Mucosa of descending colon (tissue), 3 donors: ENCODE measurements at places on chromosomes 2 and 18.

GRCh38 chr2:110904116-110904778 lies 171.9 kb downstream of the ACOXL start:
- DNase-seq: peak; percentile 38

DNA sequence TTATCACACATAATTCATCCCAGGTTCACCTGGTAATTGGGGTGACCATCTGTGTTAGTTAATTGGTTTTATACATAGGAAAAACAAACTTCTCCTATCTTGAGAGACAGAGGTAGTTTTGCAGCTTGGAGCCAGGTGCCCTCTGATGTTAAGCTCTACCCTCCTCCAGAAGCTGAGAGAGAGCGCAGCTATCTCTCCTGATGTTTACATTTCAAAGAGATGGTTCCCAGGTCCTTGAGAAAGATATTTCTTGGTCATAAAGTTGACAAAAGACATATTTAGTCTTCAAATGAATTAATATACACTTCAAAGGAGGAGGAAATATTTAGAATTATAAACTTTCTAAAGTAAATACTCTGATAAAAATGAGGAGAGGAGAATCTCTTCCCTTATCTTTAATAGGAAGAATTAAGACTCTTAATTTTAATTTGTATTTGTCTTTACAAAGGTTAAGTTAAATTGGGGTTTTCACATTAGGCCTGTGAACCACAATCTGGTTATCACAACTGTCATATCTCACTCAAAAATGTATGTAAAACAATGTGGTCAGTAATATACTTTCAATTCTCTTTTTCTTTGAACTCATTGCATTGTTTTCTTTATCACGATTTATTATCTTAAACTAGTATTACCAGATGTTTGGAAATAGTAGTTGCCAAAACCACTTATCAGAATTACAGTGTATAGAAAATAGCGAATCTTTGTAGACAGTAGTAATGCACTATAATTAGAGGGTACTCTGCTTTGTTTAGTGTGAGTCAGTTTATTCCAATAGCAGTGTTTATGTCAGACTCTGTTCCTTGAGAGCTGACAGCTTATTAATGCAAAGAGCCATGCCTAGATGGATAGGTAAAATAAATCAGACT lies 26.8 kb downstream of the SERPINB4 start:
- DNase-seq: no peak

GRCh38 chr2:37650548-37651093 lies 20.8 kb downstream of the CDC42EP3 start:
- no peak for DNase-seq

GRCh38 chr2:127726158-127726880 lies 25.0 kb downstream of the SFT2D3 start:
- no peak for DNase-seq

DNA sequence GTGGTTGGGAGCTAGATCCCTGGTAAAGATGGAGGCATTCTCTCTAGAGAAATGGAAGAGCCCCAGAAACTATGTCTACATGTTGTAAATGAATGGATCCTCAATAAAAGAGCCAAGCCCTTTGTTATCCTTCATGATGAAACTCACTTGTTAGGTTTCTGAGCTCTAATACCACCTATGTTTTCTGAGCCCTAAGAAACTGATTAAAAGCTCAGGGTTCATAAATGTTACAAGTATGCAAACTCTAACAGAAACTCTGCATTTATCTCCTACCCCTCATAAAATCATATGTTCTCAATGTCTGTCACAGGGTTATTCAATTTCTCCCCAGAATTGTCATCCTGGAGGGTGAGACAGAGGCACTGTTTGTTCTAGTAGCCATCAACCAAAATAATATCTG lies 18.0 kb upstream of the HNMT start:
- no peak for DNase-seq

GRCh38 chr2:71880287-71880686 lies 267.4 kb downstream of the CYP26B1 start:
- DNase-seq: no peak

DNA sequence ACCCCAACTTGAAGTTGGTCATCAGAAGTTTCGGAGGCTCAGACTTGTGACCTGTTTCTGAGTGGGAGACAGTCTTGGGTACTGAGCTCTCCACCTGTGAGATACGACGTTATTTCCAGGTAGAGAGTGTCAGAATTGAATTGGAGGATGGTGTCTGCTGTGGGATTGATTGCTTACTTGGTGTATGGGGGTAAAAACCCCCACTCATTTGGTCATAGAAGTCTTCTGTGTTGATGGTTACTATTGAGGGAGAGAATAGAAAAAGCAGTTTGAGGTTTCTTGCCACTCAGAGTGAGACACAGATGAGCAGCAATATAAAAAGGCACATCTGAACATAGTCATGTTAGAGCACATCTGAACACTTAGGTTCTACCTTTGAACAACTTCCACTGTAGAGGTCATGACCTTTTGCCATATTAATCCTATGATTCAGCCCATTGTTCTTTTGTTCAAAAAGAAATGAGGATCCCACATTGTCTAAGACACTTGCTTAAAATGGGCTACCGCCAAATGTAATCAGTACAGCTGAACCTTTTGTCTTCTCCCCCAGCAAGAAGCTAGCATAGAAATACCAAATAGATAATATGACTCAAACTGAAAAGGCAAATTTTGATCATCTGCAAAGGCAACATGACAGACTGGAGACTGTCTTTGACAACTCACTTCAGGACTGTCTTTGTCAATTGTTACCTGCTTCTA lies 73.3 kb downstream of the NAB1 start:
- no peak for DNase-seq

- DNase-seq: no peak
Measured at GRCh38 chr18:2687390-2688001, 32.0 kb downstream of the SMCHD1 start.

DNA sequence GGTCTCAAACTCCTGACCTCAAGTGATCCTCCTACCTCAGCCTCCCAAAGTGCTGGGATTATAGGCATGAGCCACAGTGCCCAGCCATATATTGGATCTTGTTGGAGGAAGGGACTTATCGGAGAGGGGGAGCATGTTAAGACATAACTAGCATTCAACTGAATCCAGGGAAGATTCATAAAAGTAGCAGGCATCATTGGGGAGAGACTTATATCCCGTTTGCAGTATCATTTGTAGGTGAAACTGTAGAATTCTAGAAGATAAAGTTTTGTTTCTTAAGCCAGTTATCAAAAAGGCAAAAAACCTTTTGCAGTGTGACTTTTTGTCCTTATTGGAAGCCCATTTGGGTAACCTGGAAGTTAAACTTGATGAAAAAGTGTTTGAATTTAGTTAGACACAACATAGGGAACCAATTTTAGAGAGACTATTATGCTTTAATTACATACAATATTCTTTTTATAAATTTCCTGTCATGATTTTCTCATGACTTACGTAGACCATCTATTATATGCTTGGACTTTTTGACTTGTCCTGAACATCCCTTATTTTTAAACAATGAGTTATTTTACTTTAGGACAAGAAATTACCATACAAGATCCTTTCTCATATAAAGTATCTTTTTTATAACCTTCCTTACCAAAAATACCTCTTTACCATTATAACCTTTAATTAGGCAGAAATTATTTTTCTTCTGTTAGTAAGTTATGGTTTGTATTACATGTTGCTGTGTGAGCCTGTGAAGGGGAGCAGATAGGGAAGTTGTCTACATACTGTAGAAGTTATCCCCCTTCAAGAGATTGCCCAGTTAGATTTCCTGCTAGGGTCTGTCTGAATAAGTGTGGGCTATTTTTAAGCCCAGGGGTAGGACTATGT lies 20.3 kb downstream of the RAB3GAP1 start:
- no peak for DNase-seq

- DNase-seq: no peak
Measured at GRCh38 chr2:85794491-85795121, 40.8 kb downstream of the ATOH8 start.

- DNase-seq: no peak
Measured at GRCh38 chr2:70161069-70161534, 29.7 kb downstream of the C2orf42 start.

- no peak for DNase-seq
Measured at GRCh38 chr2:58063641-58064040, 17.0 kb downstream of the VRK2 start.

- DNase-seq: no peak
Measured at GRCh38 chr18:3306391-3306790, 44.5 kb downstream of the MYL12B start.

GRCh38 chr2:48531141-48531648 lies 1.2 kb downstream of the STON1 start:
- peak; percentile 35 for DNase-seq

GRCh38 chr2:238100821-238101771 lies 956 bp downstream of the ESPNL start:
- no peak for DNase-seq

- DNase-seq: peak; percentile 49
Measured at GRCh38 chr2:160388464-160389263, 104.9 kb downstream of the RBMS1 start.

DNA sequence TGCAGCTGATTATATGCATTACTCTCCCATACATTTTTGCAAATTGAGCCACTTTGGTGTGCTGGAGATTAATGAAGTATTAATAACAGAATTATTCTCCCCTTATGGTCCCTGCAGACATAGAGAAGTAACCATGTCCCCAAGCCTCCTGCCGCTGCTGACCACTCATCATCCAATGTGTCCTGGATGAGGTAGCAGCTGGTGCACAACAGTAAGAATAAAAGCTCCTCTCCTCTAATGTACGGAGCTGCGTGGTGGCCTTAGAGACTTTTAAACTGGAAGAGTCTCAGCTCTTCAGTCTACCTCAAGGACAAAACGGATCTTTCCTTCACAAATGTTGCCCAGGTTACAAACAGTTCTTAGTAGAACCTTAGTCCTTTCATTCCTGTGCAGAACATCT lies 37.7 kb downstream of the TPO start:
- DNase-seq: no peak

DNA sequence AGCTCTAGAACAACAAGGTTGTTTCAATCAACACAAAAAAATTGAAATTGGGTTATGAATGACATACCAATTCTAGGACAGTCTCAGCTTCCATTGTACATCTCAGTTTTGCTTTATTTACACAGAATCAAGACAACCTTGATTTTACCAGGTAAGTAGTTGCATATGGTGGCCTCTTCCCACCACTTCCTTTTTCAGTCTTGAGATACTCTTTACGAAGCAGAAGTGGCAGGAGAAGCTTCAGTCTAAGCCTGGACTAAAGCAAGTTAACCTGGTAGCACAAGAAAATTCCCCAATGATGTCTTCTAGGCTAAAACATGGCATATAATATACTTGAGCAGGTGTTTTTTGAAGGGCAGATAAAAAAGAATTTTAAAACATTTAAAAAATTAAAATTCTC lies 10.7 kb upstream of the FAM136A start:
- DNase-seq: no peak

DNA sequence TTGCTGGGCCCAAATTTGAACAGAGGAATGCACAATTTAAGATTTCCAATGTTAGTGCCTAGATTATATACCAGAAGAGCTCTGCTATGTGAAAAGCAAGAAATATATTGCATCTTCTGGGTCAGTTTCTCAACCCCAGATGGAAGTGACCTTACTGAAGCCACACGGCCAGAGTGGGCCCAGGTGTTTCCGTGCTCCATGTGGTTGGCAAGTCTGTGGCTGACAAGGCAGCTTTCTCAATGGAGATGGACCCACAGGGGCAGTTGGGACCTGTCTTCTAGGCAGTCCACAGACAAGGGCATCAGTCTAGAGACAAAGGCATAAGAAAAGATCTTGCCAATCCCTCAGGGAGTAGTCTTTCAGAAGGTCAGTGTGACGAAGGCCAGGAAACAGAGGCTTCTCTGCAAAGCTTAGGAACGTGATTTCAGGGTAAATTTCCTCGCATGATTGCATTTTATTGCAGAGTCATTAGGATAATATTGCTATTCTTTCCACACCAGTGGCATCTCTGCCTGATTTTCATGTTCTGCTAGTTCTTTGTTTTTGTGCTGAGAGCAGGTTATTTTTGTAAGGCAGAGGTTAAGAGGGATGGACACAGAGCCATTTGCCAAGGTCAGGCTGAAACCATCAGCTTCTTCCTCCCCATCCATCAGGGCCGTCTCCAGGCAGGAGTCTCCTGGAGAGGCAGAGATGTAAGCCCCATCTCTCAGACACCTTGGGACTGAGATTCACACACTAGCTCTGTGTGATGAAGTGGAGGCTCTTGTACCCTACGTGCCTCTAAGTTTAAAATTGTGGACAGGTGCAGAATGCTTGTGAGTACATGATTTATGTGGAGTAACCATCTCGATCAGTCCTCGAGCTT lies 202.1 kb downstream of the ANKRD30B start:
- DNase-seq: no peak

DNA sequence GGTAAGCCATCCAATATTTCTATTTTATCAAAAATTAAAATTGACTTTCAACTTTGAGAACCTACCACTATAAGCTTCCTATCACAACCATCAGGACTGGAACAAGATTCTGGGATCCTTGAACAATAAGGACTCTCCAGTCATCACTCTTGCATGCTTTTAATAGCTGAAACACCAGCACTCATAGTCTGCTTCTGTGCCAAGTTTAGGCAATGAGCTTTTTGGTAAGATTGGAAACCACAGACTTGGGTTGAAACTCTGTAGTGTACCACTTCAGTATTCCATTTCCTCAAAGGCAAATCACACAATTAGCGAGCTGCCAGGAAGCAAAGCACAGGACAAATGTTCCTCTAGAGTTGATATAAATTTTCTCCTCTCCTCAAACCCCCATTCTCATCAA lies 1065.8 kb upstream of the SLC39A10 start:
- no peak for DNase-seq

DNA sequence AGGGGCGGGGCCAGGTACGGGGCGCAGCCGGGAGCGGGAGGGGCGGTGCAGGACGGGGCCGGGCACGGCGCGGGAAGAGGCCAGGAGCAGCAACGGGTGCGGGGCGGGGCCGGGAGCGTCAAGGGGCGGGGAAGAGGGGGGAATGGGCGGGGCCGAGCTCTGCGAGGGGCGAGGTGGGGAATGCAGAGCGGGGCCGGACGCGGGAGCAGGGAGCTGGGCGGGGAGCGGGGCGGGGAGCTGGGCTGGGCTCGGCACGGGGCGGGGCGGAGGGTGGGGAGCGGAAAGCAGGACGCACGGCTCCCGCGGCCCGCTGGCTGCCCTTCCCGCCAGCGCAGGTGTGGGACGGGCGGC lies at the start of gene IMPA2:
Gene IMPA2, plus strand, starts transcription at position 316 of the 351 bp plus-strand sequence. CDS start 163 bp downstream, outside the sequence.
- no peak for DNase-seq
